ENCODE measurements at places on chromosomes 11 and 22. TPM values are rescaled to one million over a fixed set of nuclear protein-coding genes. Genes with fewer than 3 reads are reported as not detected.

- peak overlapping the region; percentile 91 for H3K27ac ChIP-seq
- no peak overlapping the region for H3K4me3 ChIP-seq
- peaks cover 17% of the 10 kb centered on the region for H3K4me1 ChIP-seq
Measured at GRCh38 chr11:78801161-78801884, 226.7 kb upstream of the NARS2 start.

DNA sequence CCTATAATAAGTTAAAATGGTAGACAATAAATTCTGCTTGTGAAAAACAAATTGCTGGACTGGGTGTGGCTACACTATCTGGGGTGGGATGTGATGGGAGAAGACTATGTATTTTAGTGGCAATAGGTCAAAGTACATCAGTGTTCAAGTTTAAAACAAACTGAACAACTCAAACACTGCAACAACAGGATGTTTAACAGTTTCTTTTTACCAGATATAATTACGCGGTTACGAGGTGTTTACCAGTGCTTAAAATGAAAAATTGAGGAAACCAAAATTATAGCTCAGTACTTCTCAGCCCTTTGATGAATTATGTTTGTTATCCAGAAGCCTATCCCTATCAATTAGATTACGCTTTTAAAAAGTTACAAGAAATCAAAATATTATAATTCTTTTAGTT lies 3.2 kb downstream of the PRDM10 start:
- DNase-seq, result no peak
- H3K4me1 ChIP-seq, result peaks cover 37% of the 10 kb centered on the region
- H3K36me3 ChIP-seq, result no peaks in the 10 kb centered on the region

The MMP8 gene
- total RNA-seq, result not detected

The CECR2 gene
- 0.47 TPM for total RNA-seq

The PAX6 gene
- total RNA-seq, result 3.7 TPM

GRCh38 chr11:723120-723883 lies 17.3 kb downstream of the EPS8L2 start:
- peaks cover 15% of the 10 kb centered on the region for H3K4me1 ChIP-seq
- DNase-seq, result peak; percentile 70
- no peaks in the 10 kb centered on the region for H3K36me3 ChIP-seq
- peaks cover 22% of the 10 kb centered on the region for H3K27me3 ChIP-seq
- H3K27ac ChIP-seq, result no peak overlapping the region
- no peak overlapping the region for H3K4me3 ChIP-seq

Measured in adrenal gland (tissue), 19 donors.